ENCODE measurements at places on chromosomes 13 and 19.
A peak's percentile ranks its signal among the peaks of the same experiment; 100 is the strongest.

GRCh38 chr13:103326326-103326725, 260.1 kb upstream of the SLC10A2 start:
- no peak for DNase-seq

DNA sequence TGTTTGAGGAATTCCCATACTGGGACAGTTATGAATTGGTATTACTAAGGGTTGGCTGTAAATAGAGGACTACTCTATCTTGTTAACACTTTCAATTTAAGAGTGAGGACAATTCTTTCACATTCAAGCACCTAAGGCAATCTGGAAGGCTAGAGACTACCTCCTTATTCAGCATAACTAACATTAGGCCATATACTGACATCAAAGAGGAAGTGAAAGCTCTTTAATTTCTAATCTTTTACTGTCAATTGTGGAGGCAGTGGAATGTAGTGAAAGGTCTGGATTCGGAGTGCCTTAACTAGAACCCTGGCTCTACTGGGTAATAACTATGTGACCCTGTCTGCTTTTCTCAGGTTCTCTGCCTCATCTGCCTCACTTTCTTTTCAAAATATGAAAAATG, 134.0 kb downstream of the UFM1 start:
- no peak for DNase-seq

GRCh38 chr13:60758637-60759036, 361.6 kb downstream of the TDRD3 start:
- DNase-seq: no peak

DNA sequence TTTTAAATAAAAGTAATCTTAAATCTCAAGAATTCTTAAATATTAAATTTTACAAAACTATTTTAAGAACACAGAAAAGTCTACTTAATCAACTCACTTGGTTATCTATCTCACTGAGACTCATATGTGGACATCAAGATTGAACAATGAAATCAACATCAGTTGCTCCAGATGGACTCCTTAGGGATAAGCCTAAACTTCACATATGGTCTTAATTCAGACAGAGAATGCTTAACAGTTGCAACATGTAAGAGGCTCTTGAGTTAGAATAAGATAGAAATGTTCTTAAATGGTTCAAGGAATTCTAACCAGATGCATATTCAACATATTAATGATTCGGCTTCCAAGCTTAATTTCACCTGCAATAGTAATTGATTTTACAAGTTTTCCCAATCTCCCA, 1730.9 kb downstream of the PCDH9 start:
- DNase-seq: no peak

GRCh38 chr13:110565296-110565695, 3.8 kb upstream of the RAB20 start:
- no peak for DNase-seq

DNA sequence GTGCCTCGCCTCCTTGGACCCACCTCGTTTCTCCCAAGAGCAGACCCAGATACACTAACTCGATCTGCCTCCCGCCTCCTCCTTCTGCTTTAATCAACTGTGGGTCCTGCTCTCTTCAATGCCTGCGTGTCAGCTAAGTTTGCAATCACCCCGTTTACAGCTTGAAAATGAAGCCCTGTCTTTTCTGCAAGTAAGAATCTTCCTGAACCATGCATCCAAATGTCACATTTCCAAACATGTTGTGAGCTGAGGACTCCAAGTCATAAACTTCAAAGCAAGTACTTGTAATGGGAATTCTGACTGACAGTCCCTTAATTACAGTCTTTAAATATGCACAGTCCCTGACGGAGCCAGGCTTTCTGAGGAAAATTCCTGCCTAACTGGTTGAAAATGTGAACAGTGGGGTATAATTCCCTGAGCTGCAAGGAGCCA, 154.9 kb upstream of the UQCRFS1 start:
- DNase-seq: no peak

GRCh38 chr19:18683109-18683957, at the start of gene CRTC1:
TSS of gene CRTC1 (plus strand) at chr19:18683680. CDS start at chr19:18683703, 23 bp downstream.
- peak; percentile 90 for DNase-seq

- no peak for DNase-seq
Measured at GRCh38 chr13:37709318-37709717, 110.8 kb upstream of the POSTN start.

DNA sequence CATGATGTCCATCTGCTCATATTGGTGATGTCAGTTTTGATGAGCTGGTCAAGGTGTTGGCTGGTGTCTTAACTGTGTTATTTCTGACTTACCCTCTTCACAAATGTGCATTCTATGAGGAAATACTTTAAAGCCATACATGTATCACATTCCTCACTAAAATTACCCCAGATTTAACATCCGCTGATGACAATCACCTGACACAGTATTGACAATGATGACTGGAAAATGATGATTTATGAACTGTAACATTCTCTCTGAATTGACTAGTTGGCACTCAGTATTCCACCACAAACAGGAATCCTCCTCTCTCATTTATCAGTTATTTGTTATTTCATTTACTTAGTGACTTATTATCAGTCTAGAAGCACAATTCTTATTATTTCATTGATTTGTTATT, 117.3 kb downstream of the ITGBL1 start:
- no peak for DNase-seq

GRCh38 chr13:96503481-96503880, 413.6 kb downstream of the HS6ST3 start:
- DNase-seq: no peak

DNA sequence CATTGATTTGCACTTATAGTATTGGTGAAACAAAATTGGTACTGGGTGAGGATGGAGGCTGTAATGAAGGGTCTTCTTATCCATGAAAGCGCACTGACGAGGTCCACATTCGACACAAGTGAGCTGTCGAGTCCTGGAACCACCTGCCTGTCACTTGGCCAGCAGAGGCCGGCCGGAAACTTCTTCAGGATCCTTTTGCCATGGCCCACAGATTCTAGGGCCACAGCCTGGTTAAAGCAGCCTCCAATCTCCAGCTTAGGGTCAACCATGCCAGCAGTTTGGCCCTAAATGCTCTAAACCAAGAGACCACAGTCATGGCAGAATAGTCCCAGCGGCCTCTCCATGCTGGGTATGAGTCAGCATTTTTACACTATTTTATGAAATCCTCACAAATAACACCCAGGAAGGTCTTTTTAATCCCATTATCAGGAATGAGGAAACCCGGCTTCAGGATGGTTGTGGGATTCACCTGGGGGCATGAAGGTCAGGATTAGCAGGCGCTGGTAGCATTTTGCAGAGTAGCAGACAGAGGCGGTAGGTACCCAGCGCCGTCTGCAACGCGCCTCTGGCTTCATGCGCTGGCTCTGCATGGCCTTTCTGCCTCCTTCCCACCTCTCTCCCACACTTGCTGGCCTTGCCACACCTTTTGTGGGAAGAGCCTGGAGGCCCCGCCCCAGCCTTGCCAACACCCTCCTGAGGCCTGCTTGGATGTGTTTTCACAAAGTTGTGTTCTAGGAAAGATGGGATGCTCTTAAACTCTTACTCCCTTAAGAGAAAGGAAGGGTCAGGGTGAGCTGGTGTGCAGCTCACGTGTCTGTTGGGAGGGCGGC, 15.2 kb downstream of the GAS6 start:
- no peak for DNase-seq

DNA sequence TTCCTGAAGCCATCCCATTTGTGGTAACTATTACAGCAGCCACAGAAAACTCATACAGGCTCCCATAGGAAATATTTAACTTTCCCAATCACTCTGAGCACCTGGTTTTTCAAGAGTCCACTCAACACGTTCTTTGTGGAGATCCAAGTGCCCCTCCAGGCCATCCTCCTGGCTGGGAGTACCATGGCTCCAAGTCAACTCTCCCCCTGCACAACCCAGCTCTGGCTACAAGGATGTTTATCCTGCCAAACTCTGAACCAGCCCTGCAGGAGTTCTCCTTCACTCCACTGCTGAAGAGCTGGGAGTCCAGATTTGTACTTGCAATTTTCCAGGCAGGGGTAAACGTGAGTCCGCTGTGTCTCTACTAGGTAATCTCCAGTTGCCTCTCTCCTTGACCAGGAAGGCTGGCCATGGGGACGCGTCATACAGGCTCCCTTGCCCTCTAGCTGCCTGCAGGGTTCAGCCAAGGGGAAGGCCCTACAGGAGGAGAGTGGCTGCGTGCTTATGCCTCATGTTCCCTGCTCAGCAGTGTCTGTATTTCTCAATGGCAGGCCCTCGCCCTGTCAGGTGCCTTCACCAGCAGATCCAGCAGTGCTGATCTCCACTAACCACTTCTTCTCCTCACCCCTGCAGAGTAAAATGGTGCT, 29.9 kb upstream of the ARGLU1 start:
- DNase-seq: peak; percentile 65

GRCh38 chr13:112117955-112118302, 51.0 kb downstream of the SOX1 start:
- no peak for DNase-seq

DNA sequence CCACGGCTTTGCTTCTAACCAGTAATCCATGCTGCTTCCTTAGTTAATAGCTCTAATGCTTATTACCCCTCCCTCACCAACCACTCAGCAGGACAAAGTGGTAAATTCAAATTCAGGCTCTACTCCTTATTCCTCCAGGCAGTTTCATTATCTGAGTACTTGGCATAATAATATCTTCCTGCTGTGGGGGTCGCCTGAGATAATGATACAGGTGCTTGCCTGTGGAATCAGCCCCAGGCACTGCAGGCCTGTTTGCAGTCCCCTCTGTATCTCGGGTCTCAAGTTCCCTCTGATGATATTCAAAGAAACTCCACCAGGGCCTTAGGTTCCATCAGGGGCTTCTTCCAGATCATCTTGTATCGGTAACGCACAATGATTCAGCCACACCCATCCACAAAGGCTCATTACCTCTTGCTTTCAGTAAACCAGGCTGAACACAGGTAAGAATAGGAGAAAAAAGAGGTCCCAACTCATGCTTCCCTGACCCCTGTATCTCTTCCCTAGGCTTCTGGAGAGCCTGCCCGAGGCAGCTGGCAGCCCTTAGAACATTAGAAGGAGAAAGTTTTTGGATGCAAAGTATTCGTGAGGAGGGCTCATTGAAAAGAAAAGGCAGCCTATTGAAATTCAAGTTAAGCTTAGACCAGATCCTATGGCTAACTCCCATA, 14.3 kb upstream of the FOXO1 start:
- no peak for DNase-seq

- no peak for DNase-seq
Measured at GRCh38 chr19:1318678-1319471, 33.2 kb downstream of the EFNA2 start.

DNA sequence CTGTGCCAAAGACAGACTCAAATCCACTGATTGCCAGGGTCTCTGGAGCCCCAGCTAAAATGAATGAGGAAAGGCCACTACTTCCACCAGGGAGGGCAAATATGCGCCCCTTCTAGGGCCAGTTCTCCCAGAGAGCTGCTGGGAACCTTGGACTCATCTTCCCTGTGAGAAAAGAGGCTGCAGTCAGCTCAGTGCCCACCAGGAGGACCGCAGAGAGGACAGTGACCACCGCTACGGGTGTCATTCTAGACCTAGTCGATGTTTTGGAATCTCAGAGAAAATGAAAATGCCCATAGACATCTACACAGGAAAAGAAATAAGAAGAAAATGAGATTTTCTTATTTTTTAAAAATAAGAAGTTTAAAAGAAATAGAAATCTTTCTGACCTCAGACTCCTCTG, 235.1 kb downstream of the UQCRFS1 start:
- DNase-seq: no peak

DNA sequence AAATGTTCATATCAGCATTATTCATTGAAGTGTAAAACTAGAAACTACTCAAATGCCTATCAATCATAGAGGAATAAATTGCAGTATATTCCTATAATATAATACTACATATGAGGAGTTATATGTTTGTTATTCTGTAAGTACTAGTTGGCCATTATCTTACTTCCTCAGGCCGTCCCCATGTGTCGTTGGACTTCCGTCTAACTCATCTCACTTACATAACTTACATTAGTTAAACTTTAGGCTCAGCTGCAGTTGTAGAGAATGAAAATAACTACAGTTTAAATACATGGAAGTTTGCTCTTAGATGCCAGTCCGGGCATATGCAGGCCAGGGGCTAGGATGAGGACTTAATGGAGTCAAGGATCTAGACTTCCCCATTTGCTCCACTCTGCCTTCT, 8.6 kb upstream of the EPSTI1 start:
- no peak for DNase-seq

DNA sequence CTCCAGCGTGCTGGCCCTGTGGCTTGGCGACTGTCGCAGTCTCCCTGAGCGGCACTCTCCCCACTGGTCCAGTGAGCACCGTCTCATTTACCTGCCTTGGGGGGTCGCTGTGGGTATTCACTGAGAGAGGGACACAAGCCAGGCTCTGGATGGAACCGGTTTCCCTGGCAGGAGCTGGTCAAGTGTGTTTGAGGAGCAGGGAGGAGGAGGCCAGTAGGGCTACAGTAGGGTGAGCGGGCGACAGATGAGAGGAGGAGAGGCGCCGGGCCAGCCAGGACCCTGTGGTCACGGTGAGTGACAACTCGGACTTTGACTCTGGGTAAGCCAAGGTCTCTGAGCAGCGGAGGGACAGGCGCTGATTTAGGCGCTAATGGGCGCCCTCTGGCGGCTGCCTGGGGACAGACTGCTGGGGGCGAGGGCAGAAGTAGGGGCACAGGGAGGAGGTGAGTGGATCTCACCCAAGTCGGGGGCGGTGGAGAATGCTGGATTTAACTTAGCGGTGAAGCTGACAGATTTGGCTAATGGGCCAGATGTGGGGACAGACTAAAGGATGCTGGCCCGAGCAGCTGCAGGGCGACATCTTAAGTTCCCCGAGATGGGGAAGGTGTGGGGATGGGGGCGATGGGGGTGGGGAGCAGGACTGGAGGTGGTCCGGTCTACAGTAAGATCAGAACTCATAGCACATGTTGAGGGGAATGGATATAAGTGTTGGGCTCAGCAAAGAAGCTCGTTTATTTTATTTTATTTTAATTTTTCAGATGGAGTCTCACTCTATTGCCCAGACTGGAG, 4.7 kb upstream of the PRMT1 start:
- DNase-seq: peak; percentile 84

DNA sequence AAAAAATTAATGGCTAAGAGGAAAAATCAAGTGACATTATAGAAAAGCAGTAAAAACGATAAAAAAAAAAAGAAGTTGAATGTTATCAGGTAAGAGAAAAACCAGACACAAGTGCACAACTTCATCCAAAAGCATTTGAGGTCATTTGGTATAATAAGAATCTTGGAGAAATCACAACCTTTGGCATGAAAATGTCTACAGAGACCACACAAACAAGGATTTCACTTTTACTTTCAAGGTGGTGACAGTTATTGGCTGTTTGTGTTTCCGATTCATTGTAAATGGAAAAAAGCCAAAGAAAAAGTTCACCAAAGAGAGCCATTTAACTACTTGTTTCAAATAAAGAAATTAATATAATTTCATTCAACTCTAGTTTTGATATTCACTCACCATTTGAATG, 1193.5 kb downstream of the PCDH9 start:
- DNase-seq: no peak

- no peak for DNase-seq
Measured at GRCh38 chr13:85013006-85013405, 786.2 kb downstream of the SLITRK6 start.

DNA sequence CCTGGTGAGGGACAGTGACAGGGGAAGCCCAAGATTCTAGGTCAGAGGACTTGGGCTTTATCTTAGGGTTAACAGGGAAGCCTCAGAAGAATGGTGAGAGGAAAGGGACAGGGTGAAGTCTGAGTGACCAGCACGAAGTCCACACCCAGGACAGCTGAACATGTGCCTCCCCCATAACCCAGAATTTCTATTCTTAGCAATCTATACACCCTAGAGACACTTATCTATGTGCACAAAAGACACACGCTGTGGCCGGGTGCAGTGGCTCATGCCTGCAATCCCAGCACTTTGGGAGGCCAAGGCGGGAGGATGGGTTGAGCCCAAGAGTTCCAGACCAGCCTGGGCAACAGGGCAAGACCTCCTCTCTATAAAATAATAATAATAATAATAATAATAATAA, 11.1 kb upstream of the OLFM2 start:
- DNase-seq: no peak

Data from lower lobe of right lung (tissue), 2 donors.